ENCODE measurements at places on chromosomes 5 and 9.

DNA sequence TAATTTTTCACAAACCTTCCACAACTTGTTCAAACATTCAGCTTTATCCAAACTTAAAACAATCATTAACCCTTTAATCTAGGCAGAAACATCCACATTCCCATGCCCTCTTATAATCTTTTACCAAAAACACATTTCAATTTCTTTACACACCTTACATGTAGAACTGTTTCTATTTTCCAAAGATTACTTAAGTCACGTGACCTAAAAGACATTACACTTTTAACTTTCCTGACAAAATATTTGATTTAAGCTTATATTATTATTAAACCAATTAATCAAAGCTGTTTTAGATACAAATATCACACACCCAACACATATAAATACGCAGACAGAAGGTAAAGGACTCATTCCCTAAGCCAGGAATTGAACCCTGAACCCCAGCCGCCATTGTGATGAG is 21.0 kb upstream of the MRPS30 start:
- no peak for DNase-seq

GRCh38 chr5:14143841-14144585 is 871 bp downstream of the TRIO start:
- peak; percentile 79 for DNase-seq

GRCh38 chr9:119086590-119086989 is 282.6 kb downstream of the BRINP1 start:
- DNase-seq = no peak

DNA sequence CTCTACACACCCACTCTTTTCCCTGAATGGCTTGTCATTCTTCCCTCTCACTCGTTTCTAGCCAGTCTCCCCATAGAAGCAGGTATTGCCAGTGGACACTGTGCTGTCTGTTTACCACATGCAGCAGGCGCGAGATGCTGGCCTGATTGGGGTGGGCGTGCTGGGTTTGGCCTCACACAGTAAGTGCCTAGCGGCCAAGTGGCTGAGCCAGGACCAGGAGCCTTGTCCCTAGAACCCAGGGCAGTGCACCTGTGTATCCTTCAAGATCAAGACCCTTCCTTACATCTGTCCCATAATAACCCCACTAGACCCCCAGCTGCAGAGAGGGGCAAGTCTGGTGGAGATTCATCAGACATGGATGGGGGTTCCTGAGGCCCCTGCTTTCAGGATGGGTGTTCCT is 112.8 kb upstream of the IRX4 start:
- no peak for DNase-seq

DNA sequence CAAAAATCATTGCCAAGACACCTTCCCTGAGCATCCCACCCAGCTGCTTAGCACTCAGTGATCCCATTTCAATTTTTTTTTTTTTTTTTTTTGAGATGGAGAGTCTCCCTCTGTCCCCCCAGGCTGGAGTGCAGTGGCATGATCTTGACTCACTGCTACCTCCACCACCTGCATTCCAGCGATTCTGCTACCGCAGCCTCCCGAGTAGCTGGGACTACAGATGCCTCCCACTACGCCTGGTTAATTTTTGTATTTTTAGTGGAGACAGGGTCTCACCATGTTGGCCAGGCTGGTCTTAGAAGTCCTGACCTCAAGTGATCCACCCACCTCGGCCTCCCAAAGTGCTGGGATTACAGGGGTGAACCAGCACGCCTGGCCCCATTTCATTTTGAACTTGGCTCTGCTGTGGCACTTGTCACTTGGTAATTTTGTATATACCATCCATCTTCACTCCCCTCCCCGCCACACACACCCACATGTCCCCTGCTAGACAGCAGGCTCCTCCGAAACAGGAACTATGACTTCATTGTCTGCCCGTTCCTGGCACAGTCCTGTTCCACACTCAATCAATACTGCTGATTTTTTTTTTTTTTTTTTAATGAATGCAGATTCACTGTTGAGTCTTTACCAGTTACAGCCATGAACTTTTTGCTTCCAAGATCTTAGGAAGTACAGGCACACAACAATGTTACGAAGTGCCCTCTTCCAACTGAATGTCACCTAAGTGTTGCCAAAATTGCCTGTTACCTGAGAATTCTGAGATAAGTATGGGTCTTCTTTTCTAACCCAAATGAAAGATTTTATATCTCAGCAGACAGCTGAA is 17.3 kb upstream of the ZBTB34 start:
- DNase-seq = no peak

GRCh38 chr9:122374885-122375420 is 4.1 kb downstream of the PTGS1 start:
- peak; percentile 59 for DNase-seq

GRCh38 chr5:171871711-171872110 is 86.1 kb downstream of the SMIM23 start:
- DNase-seq = no peak

DNA sequence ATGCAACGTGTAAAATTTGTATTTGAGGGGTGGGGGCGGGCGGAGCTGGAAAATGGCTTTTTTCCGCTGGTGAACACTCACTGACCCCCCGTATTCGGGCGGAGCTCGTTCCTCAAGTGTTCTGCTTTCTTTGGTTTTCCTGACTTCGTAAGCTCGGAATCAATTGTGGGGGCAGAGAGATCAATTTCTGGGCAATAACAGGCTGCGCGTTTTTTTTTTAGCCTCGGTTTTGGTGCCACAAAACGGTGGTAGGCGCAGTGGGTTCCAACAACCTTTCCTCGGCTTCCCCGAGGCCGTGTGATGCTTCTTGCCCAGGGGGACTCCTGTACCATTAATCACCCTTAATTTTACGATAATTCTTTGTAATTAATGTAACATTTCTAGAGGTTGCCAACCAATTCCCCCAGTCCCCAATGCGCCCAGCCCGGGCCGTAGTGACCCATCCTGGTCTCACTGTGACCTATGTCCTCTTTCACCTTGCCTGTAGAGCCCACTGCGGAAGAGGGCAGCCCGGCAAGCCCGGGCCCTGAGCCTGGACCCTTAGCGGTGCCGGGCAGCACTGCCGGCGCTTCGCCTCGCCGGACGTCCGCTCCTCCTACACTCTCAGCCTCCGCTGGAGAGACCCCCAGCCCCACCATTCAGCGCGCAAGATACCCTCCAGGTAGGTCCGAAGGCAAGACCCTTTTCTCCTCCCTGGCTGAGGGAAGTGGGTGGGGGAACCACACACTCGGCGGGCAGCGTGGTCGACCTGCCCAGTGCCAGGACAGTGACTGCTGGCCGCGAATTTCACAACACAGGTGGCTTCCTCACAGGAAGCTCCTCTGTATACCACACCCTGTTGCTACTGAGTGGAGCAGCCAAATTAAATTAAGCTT is 3.7 kb downstream of the NR4A3 start:
- no peak for DNase-seq

GRCh38 chr5:87074072-87074471 is 193.6 kb upstream of the RASA1 start:
- DNase-seq = no peak

- DNase-seq = no peak
Observed at GRCh38 chr5:151580858-151581257, 10.3 kb downstream of the FAT2 start.

DNA sequence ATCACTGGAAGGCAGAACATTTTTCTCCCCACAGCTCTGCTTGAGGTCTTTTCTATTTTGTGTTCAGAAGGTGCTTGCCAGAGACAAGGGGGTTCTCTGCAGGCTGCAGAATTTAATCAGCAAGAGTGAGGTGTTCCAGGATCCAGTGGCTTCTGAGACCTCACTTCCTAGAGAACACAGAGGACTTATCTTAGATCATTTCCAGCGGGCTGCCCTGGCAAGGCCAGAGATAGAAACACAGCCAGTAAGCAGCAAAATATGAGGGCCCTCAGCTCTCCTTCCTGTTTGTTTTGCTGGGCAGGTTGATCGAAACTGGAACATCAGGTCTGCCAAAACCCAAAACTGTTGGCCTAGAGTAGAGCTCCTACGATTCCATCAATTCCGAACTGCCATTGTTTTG is 187.3 kb downstream of the DIRAS2 start:
- DNase-seq = no peak

DNA sequence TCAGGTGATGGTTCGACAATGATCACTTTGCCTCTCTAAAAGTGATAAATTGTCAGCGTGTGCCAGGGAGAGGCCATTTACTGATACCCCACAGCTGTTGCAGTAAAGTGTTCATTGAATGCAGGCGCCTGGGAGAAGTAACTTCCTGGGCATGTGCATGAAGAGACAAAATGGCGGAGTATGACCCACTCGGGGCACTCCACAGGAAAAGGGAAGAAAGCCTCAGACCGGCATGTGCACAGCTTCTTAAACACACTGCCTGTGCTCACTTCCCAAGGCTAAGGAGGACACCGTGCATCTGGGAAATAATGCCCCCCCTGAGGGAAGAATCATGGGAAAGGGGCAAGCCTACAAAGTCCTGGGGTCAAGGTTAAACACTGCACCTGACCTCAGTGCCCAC is 329.5 kb downstream of the ICE1 start:
- DNase-seq = no peak

GRCh38 chr5:23389291-23390101 is 117.9 kb upstream of the PRDM9 start:
- no peak for DNase-seq

GRCh38 chr5:673161-673830 is 19.9 kb downstream of the TPPP start:
- DNase-seq = no peak

DNA sequence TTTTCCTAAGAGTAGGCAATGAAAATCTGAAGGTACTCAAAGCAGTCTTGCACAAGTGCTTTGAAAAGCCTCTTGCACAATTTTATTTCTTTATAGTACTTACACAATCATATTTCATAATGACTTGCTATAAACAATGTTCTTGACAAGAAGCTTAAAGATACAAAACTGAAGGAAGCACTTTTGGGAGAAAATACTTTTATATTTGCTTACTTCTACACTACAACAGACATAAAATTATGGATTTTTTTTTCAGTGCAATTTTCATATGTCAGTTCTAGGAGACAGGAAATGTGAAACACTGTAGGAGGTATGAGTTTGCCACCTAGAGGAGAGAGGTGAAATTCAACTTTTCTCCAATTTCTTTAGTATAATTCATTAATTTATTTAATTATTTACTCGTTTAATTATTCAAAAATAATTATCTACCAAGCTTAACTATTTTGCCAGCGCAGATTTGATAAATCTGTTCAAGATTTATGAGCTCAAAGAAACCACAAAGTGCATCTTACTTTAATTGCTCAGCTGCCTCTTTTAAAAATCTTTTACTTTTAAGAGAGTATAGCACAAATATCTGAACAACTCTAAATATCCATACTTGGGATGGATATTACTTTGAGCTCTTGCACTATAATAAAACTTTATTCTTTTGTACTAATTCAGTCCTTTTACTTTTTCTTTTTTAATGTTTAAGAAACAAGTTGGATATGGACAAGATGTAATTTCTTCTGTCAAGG is 29.0 kb upstream of the CDKN2B start:
- DNase-seq = no peak

DNA sequence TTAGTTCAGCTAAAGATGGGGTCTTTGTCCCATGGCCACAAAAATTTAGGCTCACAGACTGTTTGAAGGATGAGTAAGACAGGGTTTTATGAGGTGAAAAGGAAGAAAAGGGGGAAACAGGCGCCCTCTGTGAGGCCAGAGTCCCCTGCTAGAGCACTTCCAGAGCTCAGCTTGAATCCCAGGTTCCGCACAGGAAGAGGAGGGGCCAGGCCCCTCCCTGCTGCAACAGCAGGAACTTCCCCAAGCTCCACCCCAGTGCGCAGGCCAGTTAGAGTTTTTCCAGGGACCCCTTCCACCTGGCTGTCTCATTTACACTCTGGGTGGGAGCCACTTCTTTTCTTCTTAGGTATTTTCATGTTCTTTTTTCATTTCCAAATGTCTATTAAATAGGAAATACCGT is 480.8 kb downstream of the PSAT1 start:
- DNase-seq = no peak

DNA sequence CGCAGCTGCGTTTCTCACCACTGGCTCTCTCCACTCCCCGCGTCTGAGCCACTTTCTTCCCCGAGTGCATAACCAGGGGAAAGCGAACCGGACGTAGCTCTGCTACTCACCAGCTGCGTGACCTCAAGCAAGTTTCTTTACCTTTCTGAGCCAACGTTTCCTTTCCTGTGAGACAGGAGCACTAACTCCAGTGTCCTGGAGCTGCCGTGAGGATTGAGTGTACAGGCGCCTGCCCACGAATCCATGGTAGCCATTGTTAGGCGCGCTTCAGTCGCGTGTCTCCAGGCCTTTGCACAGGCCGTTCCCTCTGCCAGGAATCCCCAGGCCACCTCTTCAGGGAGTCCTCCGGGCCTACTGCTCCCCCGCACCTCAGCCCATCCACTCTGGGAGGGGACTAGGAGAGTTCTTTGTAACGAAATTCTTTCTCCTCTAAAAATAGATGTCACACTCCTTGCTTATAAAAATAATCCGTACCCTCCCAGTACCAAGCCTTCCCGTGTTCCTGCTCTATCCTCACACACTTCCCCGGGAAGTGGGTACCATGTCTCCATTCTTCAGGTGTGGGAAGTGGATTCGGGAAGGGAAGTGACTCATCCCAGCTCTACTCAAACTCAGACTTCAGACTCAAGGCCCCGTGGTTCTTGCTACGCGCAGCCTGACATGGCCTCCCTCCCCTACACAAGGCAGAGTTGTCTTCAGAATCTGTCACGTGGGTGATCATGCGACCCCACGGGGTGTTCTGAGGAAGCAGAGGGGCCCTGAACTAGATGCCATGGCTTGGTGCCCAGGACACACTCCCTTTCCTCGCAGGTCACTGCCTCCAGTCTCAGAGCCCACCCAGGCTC is 16.1 kb upstream of the CRB2 start:
- DNase-seq = no peak

DNA sequence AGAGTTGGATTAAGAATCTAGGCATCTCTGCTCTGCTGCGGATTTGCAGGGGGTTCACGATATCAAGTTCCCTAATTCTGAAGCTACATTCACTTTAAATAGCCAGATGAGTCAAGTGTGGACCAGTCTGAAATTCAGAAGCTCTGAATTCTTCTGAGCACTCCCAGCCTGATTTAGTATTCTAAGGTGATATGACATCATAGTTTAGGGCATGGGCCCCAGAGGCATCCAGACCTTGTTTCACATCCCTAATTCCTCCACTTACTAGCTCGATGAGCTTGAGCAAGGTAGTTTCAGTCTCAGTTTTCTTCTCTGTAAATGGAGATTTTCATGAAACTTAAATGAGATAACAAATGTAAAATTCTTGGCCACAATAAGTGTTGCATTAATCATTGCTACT is 65.2 kb downstream of the TMEM167A start:
- DNase-seq = no peak

- DNase-seq = peak; percentile 99
Observed at GRCh38 chr5:150497274-150497988, 10.5 kb upstream of the NDST1 start.
